ENCODE measurements at places on chromosomes 11 and 22.
A peak's percentile ranks its signal among the peaks of the same experiment; 100 is the strongest.

GRCh38 chr11:1796413-1797011, 32.8 kb upstream of the CTSD start:
- DNase-seq = no peak

GRCh38 chr11:87136236-87136635, 98.5 kb downstream of the TMEM135 start:
- DNase-seq = no peak

DNA sequence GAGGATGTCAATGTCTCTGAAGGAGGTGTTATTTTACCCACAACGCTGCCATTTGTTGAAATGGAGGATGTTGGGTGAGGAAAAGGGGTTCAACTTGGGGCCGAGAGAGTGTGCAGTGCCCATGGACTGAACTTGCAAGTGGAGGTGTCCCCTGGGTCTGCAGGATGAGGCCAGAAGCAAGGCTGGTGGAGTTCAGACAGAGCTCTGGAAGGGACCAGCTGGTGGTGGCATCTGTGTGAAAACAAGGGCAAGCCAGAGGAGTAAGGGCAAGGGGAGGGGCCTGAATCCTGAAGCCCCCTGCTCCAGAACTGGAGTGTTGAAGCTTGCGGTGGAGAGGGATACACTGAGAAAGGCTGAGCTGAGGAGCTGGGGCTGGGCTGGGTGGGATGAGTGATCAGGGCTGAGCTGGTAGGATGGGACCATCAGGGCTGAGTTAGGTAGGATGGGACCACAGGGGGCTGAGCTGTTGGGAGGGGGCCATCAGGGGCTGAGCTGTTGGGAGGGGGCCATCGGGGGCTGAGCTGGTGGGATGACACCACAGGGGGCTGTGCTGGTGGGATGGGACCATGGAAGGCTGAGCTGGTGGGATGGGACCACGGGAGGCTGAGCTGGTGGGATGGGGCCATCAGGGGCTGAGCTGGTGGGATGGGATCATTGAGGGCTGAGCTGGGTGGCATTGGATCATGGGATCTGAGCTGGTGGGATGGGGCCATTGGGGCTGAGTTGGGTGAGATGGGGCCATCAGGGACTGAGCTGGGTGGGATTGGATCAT, 13.4 kb upstream of the CTSD start:
- DNase-seq = no peak

DNA sequence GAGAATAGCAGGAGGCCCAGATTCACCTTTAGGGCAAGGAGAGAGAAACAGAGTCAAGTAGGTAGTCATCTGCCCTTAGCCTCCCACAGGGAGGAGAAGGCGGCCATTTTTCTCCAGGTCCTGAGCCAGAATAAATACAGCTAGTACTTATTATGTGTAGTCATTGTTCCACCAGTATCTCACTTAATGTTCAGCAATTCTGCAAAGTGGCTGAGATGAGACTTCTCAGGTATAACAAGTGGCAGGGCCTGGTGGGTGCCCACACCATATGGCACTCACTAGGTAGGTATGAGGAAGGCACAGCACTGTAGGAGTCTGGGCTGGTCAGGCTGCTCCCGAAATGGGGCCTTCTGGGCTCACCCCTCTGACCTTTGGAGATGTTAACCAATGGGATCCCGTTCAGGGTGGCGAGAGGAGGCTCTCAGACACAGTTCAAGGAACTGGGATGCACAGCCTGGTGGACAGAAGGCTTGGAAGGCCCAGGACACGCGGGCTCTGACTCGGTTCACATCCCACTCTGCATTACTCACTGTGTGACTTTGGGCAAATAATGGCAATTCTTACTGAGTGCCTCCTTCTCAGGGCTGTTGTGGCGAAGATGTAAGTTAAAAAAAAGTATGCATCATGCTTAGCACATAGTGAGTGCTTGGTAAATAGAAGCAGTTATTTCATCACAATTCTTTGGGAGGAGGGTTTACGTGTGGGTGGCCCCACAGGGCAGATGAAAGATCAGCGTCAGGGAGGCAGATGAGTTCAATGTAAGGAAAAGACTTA, 25.1 kb downstream of the RTN4RL2 start:
- no peak for DNase-seq

DNA sequence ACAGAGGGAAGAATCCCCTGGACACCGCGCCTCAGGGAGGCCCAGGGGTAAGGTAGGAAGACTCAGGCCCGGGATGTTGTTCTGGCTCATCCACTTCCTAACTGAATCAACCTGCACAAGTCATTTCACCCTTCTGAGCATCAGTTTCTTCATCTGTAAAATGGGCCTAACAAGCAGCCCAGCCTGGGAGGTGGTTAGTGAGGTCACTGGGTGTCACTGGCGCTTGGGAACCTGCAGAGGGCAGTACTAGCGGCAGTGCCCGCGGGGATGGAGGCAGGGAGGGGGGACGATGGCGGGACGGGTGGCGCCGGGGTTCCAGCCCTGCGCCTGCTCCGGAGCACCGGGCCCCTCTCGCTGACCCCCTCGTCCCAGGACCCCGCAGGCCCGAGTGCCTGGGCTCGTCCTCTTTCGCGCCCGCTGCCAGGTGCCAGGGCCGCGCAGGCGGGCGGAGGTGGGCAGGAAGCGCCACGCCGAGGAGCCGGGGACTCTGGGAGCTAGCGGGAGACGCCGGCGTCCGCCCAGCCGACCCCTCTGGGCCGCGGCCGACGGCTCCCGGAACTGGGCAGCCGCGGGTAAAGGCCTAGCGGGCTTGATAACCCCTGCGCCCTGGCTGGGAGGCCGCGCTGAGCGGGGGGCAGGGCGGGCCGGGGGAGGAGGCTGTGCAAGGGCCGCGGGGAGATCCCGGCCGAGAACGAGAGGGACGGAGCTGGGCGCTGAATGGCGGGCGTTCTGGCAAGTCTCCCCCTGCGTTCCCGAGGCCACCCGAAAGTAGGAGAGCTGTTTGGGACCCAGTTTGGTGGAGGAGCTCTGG, at the start of gene NLRX1:
Gene NLRX1 (plus strand): TSS at position 255 of the 811 bp plus-strand sequence. CDS start 2,679 bp downstream, outside the sequence.
- DNase-seq = peak; percentile 41

- no peak for DNase-seq
These were observed 105.7 kb upstream of the TMEM45B start for GRCh38 chr11:129709801-129710398.

- no peak for DNase-seq
These were observed 23.8 kb downstream of the IGHMBP2 start for GRCh38 chr11:68927280-68928135.

DNA sequence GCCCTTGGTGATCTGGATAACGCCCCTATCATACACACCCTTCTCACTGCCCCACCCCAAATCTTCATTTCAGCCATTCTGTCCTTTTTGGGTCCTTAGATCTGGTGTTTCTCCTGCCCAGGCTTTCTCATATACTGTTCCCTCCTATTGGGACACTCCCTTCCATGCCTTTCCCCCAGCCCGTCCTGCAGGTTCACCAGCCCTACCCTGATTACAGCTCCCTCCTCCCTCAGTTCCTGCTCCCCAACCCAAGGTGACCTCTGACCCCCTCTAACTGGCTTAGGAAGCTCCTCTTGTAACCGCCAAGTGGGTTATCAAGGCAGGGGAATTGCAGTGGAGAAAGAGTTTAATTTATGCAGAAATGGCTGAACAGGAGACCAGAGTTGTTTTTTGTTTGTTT, 13.0 kb downstream of the MTFP1 start:
- no peak for DNase-seq

- no peak for DNase-seq
These were observed at the start of gene RTN4RL2 for GRCh38 chr11:57460022-57460757. Gene RTN4RL2, plus strand, starts transcription at chr11:57460528. Its CDS starts 338 bp downstream, at chr11:57460866.

GRCh38 chr11:65213322-65214211, 31.8 kb downstream of the CAPN1 start:
- no peak for DNase-seq

DNA sequence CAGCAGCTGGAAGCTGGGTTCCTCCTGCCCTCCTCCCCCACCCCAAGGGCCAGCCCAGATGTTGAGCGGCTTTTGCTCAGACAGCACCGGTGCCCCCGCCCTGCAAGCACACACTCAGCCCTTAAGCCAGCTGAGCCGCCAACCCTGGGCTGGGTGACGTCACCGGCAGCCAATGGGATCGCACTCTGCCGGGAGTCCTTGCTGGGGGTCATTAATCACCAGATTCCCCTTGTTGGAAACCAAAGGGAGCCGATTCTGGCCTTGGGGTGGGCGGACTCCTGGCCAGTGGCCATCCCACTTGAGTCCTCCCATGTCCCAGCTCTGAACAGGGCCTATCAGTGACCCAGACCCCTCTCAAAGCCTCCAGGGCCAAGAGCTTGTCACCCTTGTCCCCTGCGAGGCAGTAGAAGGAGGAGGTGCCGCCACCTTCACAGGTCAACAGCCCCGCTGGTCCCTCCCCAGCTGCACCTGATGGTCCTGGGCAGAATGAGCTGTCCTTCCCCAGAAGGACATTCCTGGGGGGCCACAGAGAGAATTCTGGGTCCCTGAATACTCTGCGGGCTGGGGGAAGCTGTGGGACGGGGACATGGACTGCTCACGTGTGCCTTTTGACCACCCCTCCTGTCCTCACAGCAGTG, 7.4 kb downstream of the DUSP8 start:
- DNase-seq = no peak

DNA sequence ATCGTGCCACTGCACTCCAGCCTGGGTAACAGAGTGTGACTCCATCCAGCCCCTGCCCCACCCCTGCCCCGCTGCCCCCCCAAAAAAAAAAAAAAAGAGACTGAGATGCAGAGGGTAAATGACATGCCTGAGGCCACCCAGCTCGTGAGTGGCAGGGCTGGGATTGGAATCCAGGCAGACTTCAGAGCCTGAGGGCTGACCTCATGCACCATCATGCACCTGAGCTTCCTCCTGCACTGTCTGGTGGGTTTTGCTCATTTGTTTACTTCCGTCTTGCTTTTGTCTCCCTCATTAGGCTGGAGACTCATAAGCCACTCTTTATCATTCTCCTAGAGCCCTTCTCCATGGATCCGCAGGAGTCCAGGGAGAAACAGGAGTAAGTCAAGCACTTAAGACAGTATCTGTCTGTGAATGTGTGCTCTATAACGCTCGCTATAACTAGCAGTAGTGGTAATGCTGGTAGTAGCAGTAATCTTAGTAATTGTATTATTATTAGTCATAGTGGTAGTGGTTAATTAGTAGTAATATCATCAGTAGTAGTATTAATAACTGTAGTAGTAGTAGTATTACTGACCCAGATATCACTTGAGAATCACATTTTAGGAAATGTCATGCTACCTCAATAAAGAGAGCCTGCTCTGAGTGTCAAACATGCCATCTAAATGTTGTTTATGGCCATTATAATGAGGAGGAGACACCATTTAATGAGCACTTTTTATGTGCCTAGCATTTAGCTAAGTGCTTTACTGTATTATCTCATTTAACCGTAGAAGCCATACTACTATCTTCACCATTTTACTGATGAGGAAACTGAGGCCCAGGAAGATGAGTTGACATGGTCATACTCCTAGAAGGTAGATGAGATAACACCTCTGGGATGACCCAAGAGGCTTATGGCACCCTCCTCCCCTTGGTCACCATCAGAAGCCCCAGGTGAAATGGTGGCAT, 85.0 kb downstream of the NAT10 start:
- DNase-seq = no peak

GRCh38 chr11:109747839-109748238, 325.8 kb downstream of the C11orf87 start:
- DNase-seq = no peak

DNA sequence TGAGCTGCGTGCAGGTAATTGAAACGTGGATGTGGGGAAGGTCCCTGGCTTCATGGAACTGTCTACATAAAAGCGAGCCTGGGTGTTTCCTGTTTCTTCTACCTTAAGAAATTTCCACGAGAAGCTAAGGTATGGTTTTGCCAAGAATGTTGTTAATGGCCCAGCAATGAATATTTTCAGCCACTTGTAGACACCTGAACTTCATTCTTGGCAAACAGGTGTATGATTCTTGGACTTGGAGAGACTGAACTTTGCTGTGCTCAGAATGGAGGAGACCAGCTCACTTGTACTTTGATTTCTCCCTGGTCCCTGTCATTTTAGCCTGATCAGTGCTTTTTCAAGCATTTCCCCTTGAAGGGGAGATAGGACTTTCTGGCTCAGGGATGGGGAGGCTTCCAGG, 20.8 kb downstream of the LRP5 start:
- no peak for DNase-seq

- no peak for DNase-seq
These were observed 55.0 kb downstream of the DDI1 start for GRCh38 chr11:104091281-104092096.

DNA sequence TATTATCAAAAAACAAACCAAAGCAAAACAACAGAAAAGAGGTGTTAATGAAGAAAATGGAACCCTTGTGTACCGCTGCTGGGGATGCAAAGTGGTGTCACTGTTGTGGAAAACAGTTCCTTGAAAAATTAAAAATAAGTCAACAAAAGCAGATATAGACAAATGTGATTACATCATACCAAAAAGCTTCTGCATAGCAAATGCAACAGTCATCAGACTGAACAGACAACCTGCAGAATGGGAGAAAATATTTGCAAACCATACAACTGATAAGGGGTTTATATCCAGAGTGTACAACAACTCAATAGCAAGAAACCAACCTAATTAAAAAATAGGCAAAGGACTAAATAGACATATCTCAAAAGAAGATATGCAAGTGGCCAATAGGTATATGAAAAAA, 22.9 kb upstream of the CARS1 start:
- no peak for DNase-seq
